ENCODE measurements at places on chromosomes 7 and 10.

- no peak for DNase-seq
Measured at GRCh38 chr7:30986738-30987137, 23.0 kb downstream of the GHRHR start.

GRCh38 chr10:95333997-95334804, 43.4 kb upstream of the PDLIM1 start:
- DNase-seq: no peak

DNA sequence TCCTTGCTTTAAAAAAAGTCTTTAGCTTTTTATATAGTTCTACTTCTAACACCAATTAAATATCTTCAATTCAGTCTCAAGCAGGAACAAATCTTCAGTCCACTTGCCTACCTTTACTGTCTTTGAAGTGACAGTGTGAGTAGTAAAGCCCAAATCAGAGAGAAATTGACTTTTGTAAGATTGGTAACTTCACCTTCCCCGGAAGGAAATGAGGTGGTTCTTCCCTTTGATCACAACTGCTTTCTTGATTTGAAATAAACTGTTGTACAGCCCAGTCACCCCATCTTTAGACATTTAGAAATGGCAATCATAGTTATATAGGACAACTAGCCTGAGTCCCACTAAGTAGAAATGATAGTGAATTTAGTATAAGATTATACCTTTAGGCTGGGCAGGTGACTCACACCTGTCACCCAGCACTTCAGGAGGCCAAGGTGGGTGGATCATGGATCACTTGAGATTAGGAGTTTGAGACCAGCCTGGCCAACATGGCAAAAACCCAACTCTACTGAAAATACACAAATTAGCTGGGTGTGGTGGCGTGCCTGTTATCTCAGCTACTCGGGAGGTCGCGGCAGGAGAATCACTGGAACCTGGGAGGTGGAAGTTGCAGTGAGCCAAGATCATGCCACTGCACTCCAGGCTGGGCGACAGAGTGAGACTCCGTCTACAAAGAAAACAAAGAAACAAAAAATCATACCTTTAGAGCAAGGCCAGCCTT, 4.7 kb downstream of the FAS start:
- no peak for DNase-seq

- no peak for DNase-seq
Measured at GRCh38 chr7:7745966-7746365, 27.6 kb upstream of the RPA3 start.

DNA sequence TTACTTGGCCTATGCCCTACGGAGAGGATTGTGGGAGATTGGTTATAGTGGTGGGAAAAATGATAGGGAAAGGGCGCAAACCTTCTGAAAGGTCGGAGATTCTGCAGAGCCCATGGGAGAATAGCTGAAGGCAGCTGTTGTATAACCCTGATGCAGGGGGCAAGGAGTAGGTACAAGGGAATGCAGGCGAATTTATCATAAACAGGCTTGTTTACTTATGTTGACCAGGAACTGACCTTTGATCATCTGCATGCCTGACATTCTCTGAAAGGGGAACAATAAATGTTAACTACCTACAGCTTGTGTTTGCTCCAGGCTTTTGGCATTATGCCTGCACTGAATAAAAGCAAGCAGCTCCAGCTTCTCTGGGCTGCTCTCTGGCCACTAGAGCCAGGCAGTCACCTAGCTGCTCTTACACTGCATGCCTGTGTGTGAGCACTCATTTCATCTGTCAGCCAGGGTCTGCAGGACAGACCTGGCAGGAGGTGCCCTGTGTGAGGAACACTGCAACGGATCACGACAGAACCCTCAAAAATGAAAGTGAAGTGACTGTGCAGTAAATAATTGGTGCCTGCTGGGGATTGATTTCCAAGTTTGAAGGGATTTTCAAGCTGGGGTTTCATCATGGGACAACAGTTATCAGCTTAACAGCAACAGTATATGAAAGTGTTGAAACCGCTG, 31.1 kb upstream of the ABCA13 start:
- DNase-seq: no peak

- no peak for DNase-seq
Measured at GRCh38 chr7:116445447-116446211, 53.9 kb upstream of the CAV2 start.

GRCh38 chr10:3825244-3825643, 40.2 kb upstream of the KLF6 start:
- DNase-seq: no peak

DNA sequence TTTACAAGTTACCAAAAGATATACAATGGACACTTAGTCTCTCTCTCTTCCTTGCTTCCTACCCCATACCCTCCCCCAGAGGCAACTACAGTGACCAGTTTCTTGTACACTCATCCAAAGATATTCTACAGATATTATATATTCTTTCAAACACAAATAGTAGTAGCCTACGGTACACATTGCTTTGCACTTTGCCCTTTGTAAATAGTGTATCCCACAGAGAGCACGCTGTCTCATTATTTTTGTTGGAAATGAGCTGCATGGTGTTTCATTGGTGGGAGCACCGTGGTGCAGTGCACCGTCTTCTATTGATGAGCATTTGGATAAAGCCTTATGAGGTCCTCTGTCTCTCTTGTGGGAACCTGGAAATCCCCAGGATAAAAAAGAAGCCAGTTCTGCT, 24.2 kb downstream of the STRA8 start:
- DNase-seq: no peak

- DNase-seq: no peak
Measured at GRCh38 chr7:93890041-93890463, 501 bp downstream of the TFPI2 start.

GRCh38 chr7:94252971-94253370, 141.7 kb upstream of the COL1A2 start:
- no peak for DNase-seq

GRCh38 chr7:18191341-18191740, 163.7 kb upstream of the PRPS1L1 start:
- no peak for DNase-seq

DNA sequence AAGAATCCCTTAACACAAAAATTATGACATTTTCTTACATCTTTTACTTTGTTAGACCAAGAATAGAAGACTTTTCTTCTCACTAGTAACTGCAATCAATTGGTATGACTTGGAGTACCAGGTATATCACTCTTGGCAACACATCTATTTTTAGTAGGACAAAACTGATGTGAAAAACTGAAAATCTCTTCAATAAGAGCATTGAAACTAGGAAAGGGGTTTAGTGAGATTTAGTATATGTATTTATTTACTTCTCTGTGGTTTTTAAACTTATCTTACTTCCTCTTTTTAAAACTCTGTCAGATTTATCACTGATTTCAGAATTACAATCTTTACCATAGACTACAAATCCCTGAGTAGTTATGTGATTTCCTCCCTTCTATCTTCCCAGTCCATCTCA, 366.2 kb downstream of the PCDH15 start:
- DNase-seq: no peak

DNA sequence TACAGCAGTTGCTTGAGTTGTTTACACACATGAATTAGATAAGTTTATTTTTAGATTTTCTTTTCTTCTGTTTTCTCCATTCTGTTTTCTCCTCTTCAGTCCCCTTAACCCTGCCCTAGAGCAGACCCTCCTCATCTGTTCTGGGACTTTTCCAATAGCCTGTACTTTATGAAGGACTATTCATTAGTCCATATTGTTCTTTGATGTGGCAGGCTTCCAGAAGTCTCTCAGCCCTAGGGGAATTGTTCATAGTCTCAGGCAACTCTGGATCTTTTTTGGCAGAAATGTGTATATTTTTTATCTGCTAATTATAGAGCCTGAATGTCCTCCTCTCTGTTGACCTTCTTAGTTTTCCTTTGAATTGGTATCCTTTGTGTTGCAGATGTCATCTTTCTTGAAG, 25.4 kb downstream of the KAT6B start:
- no peak for DNase-seq

- DNase-seq: no peak
Measured at GRCh38 chr10:6813306-6813705, 233.2 kb upstream of the PRKCQ start.

GRCh38 chr7:95758187-95758586, 14.2 kb upstream of the DYNC1I1 start:
- no peak for DNase-seq

DNA sequence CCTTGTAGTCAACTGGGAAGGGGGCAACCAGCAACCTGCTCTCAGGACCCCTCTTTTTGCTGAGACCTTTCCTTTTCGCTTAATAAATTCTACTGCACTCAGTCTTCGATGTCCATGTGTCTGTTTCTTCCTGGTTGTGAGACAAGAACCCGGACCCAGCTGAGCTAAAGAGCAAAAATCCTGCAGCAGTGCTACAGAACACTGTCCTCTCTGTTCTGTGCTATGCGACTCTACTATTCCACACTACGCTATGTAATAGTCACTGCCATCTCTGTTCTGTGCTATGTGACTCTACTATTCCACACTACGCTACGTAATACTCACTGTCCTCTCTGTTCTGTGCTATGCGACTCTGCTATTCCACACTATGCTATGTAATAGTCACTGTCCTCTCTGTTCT, 34.3 kb downstream of the DIP2C start:
- no peak for DNase-seq

DNA sequence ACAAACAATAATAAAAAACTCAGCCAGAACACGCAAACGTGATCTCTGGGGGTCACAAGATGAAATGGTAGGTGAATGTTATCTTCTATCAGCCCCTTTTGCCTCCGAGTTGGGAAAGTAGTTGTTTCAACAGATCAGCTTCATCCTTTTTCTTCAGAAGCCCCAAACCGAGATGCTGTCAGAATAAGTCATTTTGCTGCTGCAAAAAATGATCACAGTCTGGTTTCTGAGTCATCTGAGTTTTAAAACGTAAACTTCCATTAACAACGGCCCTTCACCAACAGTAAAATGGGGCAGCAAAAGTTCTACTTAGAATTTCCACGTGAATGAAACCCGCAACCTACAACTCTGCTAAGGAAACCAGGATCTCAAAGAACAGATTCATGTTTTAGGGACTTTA, 44.9 kb downstream of the JCAD start:
- DNase-seq: no peak

- no peak for DNase-seq
Measured at GRCh38 chr7:24313777-24314176, 29.8 kb downstream of the NPY start.

DNA sequence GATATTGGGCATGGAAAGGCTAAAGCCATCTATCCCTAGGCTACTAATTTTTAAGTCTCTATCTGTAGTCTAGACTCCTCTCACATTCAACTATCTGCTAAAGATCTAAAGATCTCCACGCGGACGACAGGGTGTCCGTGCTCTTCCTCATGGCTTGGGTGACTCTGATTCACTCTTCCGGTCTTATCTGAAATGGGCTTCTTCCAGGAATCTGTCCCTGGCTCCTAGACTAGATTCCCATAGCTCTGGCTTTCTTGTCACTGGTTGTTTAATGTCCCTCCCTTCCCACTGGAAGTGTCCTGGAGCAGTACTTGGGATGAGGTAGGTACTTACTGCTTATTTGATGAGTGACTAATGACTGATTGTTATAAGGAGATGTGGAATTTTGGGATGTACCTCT, 62.0 kb upstream of the PODXL start:
- DNase-seq: no peak

- DNase-seq: no peak
Measured at GRCh38 chr7:150405584-150406311, 26.6 kb downstream of the ZNF775 start.

- DNase-seq: no peak
Measured at GRCh38 chr10:101489355-101489754, 98.7 kb downstream of the POLL start.

GRCh38 chr7:35849158-35849831, 48.4 kb downstream of the SEPTIN7 start:
- DNase-seq: no peak

- DNase-seq: no peak
Measured at GRCh38 chr10:103823706-103824272, 31.6 kb downstream of the SH3PXD2A start.

- no peak for DNase-seq
Measured at GRCh38 chr10:22053048-22053447, 49.5 kb upstream of the DNAJC1 start.

- no peak for DNase-seq
Measured at GRCh38 chr7:55152516-55152915, 133.7 kb downstream of the EGFR start.

DNA sequence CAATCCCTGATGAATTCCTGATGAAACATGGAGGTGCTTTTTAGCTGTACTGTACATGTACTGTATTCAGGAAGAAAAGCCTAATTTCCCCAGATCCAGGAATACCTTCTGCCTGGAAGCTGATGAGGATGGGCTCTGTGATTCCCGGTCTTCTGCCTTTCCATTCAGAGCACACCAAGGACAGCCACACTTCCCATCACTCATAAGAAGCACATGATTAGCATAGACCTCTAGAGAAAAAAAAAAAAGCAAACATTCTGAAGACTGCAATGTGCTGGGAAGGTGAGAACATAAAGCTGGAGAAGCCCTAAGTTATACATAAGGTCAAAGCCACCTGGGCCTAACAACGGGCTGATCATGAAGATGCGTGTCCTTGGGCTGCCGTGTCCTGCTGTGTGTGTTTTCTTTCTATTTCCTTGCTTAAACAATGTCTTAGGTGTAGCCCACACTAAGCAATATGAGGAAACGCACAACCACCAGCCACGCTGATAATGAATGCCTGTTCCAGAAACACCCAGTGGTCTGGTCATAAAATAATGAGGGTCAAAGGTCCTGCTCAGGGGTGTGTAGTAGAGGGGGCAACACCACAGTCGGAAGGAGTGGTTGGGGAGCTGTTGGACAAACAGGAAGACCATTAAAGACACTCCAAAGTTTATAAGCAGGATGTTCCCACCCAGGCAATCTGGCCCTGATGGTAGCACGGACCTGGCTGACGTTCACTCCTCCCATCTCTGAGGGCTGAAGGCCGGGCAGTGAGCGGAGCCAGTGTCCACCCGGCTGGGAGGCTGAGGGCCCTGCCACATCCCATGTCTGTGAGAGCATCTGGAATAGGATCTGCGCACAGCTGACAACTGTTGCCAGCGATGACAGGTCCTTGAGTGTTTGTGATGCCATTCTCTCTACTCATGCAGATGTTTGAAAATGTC, 7.9 kb downstream of the PKD1L1 start:
- DNase-seq: no peak

GRCh38 chr7:140085447-140085846, 22.7 kb upstream of the PARP12 start:
- DNase-seq: no peak

GRCh38 chr7:98133181-98133580, 26.5 kb downstream of the LMTK2 start:
- no peak for DNase-seq

DNA sequence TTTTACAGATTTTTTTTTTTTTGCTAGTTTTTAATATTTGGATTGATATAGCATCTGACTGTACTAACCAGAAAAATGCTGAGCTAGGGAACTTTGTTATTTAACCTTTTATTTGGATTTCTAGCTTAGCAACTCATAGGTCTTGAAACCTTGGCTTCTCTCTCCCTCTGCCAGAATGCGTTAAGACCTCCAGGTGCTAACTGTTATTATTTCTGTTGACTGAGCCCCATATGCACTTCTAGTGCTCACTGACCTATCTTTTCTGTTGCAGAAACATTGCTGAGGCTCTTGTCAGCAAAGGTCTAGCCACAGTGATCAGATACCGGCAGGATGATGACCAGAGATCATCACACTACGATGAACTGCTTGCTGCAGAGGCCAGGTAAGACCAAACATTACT, 143.6 kb downstream of the LRRC4 start:
- DNase-seq: no peak

All from activated T-cell treated with anti-CD3 and anti-CD28 coated beads, Interleukin-2, amount 50 U/mL, for 1 hour (primary cell).